Renal cortical epithelial cell (primary cell): ENCODE measurements at places on chromosomes 16 and 17.

DNA sequence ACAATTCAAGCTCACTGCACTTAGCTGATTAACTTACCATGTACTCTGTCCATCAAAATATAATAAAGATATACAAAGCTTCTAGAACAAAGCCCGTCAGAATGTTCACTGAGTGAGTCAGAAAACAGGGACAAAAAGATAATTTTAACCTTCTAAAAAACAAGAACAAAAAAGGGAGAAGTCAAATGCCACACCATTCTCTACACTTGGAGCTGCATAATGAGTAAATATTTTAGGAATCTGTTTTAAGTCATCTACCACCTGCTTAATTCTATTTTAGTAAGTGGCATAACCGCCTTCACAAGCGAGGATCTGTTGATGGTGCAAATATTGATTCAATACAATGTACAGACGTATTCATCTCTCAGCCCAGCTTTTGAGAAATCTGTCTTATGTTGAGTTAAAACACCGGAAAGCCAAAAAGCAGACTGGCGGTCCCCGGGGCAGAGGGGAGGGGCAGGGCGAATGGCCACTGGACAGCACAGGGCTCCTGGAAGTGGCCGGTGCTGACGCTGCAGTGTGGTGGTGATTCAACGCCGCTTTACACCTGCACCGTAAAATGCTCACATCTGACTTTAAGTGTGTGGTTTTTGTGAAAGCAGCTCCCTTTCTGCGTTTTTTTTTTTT is 20.1 kb downstream of the RAB40B start:
- DNase-seq = no peak

DNA sequence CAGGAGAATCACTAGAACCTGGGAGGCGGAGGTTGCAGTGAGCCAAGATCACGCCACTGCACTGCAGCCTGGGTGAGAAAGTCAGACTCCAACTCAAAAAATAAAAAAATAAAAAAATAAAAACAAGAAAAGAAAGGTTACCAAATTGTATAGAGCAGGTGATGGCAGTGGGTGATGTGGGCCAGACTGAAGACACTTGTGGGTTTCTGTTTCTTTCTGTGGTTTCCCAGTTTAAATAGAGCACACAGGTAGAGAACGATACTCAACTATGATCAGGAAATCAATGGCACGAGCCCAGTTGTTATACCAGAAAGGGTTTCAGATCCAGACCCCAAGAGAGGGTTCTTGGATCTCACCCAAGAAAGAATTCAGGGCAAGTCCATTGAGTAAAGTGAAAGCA is 32.6 kb downstream of the NUBP1 start:
- no peak for DNase-seq

GRCh38 chr16:26688105-26688504 is 378.6 kb upstream of the C16orf82 start:
- no peak for DNase-seq

GRCh38 chr17:74431568-74432423 is at the start of gene GPRC5C:
Gene GPRC5C, plus strand, starts transcription at chr17:74432088. Its CDS starts 7,689 bp downstream, at chr17:74439777.
- DNase-seq = peak; percentile 68

DNA sequence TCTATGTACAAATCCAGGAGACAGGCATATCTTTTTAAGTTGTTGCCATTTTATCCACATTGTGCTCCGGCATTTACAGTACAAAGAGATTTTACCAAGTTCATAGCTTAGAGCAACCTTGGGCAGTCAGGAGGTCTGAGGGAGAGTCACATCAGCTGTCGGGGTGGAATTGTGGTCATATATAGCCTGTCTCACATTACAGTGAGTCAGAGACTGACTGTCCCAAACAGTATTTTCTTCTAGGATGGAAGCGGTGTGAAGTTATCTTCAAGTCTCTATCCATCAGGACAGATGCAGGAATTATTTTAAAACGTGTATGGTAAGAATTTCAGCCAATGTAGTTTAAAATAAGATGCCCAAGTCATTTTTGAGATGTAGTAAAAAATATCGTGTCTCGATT is 53.0 kb downstream of the GPRC5B start:
- DNase-seq = peak; percentile 65

GRCh38 chr17:75481194-75482068 is 25.0 kb downstream of the TMEM94 start:
- no peak for DNase-seq

DNA sequence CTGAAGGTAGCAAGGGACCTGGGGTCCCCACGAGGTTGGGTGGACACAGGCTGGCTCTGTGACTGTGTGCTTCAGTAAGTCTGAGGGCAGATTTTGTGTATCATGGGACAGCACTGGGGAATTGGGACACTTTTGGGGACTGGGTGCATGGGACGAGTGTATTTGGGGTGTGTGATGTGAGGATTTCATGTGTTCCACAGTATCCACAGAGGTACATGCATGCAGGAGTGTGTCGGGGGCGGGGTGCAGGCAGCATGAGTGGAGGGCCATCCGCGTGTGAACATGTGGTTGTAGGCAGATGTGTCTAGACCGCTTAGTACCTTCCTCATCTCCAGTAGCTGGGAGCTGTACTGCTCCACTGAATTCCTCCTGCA is 1.1 kb upstream of the DLX3 start:
- no peak for DNase-seq

GRCh38 chr17:77610518-77610893 is 348.0 kb upstream of the TNRC6C start:
- no peak for DNase-seq

- no peak for DNase-seq
Observed at GRCh38 chr17:21104608-21105007, 22.2 kb upstream of the DHRS7B start.
